ENCODE measurements at places on chromosomes 11 and 22.
A peak's percentile ranks its signal among the peaks of the same experiment; 100 is the strongest.

DNA sequence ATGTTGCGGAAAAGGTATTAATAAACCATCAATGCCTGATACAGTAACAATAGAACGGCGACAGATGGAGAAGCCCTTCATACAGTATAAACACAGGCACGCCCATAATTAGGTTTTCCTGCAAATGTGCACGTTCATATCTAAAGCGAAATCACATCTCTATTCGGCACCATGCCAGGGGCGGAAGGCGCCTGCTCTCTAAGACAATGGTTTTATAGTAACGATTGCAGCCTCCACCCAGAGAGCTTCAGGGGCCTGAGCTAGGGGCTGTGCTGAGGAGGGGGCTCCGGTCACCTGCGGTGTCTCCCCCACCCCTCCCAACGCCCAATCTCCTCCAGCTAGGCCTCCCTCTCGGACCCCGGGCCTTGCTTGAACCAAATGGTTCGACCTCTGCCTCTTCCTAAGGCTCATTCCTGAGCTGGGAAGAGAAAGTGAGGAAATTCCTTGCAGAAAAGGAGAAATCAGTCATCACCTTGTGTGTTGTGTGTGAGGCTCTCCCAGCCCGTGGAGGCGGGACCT lies 9.6 kb downstream of the KRTAP5-5 start:
- DNase-seq = no peak

DNA sequence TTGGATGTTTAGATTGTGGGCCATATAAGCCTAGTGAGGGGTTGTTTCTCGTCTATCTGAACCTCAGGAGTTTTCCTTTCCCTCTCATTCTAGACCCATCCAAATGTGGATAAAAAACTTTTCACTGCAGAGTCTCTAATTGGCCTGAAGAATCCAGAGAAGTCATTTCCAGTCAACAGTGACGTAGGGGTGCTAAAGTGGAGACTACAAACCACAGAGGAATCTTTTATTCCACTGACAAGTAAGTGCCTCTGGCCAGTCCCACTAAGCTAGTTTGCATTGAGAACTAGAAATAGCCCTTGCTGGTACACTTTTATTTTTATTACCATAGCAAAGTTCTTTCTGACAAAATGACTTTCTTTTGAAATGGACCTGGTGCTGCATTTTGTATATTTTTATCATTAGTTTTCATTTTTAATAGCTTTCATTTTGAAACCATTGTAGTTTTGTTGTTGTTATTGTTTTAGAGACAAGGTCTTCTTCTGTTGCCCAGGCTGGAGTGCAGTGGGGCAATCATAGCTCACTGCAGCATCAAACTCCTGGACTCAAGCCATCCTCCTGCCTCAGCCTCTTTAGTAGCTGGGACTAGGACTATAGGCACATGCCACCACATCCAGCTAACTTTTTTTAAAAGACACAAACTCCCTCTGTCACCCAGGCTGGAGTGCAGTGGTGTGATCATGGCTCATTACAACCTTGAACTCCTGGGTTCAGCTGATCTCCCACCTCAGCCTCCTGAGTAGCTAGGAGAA lies 14.6 kb upstream of the PHLDB1 start:
- no peak for DNase-seq

DNA sequence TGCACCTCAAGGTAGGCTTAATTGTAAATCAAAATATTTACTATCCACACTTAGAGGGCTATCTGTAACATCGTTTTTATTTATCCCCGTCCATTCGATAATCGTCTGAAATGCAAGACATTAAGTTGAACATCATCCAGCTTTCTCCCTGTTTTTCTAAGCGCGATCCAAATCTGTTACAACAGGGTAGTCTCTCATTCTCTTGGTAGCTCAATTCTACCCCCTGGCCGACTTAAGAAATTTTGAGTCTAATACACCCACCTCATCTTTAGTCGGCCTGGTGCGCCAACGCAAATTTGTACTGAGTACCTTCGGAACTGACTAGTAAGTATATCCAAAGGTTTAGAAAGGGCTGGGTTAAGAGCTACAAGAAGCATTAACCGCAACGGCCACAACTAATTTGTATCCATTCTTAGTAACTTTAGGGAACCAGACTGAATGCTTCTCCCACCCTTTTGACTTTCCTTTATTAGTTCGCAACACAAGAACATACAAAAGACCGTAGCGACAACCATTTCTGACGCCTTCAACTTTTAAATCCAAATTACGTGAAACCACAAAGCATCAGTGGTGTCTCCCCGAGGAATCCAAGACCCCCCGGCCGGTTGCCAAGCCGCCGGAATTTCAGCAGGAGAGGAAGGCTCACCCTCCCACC lies 1.0 kb upstream of the ZNF143 start:
- DNase-seq = peak; percentile 42

DNA sequence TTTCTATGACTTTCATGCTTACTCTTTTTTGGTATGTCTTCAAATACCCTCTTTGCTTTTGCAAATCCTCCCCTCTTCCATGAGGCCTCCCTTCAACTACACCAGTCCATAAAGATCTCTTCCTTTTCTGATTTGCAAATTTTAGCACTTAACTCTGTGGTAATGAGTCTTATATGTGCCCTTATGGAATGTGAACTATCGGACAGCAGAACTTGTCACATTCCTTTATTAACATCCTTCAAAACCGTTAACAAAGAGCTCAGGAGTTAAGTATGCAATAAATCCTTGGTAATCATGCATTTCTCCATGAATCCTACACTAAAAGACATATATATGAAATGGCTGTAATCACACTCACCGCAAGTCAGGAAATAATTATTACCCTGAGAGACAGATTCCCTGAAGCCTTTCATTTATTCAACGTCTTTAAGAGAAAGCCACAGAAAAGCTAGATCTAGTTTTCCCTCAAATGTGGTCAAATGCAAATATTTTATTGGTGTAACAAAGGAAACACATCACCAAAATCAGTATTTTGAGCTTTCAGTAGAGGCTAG lies 7.4 kb downstream of the CLNS1A start:
- DNase-seq = no peak

DNA sequence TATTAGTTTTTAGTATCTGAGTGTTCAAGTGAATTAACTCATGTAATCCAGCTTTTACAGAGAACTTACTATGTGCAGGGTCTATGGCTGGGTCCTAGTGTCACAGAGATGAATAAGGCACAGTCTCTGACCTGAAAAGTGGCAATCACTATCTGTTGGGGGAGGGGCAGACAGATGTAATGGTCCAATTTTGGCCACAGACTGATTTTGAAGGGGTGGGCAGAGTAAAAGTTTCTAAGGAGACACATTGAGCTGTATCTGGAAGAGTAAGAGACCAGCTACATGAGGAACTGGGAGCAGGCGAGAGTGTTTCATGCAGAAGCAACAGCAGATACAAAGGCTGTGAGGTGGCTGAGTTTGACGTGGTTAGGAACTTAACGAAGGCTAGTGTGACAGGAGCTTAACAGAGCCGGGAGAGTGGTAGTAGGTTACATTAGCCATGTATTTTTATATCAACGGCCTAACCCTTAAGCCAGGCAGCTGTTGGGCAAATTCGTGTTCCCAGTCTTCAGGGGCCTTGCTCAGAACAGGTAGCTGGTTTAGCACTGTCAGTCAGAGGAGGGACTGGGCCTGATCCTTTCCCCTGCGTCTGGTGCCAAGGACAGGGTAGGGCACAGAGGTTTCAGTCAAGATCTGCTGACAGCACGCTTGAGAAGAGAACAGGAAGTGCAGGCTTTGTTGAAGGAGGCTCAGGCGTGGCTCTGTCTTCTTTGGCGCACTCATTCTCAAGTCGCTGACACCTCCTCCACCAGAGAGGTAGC lies 1.4 kb upstream of the STIM1 start:
- DNase-seq = peak; percentile 47

DNA sequence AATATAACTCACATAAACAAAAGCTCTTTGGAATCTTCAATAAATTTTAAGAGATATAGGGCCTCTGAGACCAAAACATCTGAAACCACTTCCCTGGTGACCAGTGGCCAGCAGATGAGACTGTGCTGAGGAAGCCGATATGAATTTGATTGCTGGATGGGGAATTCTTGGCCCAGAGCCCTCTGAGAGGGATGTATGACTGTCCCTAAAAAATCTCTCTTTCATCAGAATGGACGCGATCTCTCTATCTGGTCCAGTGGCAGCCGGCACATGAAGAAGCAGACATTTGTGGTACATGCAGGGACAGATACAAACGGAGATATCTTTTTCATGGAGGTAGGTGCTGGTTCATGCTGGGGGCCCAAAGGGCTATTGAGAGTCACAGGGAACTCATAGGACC lies 37.5 kb downstream of the MYBPC3 start:
- DNase-seq = no peak

DNA sequence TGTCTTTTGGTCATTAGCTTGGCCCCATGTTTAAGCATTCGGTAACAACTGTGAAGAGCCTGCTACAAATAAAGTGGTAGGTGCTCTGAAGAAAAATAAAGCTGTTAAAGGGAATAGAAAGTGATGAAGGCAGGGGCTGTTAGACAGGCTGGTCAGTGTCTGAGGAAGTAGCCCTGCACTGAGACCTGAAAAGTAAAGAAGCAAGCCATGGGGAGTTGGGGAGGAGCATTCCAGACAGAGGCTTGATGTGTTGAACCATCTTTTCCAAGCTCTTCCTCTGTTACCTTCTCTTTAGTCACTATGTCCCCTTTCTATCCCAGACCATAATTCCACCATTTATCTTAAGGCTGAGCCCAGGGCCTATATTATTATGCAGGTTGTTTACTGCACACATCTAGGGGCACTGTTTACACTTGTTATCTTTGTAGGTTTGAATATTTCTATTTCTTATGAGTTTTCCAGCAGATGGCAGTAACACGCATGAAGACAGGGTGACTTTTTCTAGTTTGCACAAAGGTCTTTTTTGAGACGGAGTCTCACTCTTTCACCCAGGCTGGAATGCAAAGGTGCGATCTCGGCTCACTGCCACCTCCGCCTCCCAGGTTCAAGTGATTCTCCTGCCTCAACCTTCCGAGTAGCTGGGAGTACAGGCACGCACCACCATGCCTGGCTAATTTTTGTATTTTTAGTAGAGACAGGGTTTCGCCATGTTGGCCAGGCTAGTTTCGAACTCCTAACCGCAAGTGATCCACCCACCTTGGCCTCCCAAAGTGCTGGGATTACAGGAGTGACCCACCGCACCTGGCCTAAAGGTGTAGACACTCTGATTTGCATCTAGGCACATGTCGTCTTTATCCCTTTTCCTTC lies 23.0 kb downstream of the ZFTA start:
- peak; percentile 34 for DNase-seq

GRCh38 chr11:130997278-130997677 lies 81.0 kb upstream of the SNX19 start:
- DNase-seq = no peak

GRCh38 chr22:20748731-20749428 lies 25.0 kb upstream of the SERPIND1 start:
- no peak for DNase-seq

DNA sequence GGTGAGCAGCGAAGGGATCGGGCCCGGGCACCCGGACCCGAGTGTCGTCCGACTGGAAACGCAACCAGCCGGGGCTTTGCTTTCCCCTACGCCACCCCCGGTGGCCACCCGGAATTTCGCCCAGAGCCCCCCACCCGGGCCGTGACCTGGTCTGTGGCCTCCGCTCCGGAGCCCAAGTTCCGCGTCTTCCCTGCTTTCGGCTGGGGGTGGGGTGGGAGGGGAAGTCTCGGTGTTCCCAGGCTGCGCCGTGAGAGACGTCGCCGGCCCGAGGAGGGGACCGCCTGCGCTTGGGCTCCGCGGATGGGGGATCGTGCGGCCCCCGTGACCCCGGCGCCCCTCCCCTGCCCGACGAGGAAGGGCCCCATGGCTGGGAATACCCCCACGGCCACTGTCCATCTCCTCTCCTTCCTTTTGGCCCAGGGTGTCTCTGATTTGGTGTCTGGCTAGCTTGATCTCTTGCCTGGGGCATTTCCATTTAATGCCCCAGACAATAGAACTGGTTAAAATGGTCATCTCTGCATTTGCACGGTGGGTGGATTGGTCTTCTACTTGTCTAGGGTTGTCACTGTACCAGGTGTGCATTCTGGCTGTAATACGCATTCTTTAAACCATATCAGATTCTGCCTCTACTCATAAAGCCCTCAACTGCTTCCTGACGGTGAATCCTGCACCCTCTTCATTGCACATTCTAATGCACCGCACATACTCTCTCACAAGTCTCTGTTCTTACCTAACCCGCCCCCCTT lies 789 bp downstream of the SIK2 start:
- peak; percentile 19 for DNase-seq

GRCh38 chr11:46475051-46475925 lies 83.7 kb upstream of the CHRM4 start:
- DNase-seq = no peak

DNA sequence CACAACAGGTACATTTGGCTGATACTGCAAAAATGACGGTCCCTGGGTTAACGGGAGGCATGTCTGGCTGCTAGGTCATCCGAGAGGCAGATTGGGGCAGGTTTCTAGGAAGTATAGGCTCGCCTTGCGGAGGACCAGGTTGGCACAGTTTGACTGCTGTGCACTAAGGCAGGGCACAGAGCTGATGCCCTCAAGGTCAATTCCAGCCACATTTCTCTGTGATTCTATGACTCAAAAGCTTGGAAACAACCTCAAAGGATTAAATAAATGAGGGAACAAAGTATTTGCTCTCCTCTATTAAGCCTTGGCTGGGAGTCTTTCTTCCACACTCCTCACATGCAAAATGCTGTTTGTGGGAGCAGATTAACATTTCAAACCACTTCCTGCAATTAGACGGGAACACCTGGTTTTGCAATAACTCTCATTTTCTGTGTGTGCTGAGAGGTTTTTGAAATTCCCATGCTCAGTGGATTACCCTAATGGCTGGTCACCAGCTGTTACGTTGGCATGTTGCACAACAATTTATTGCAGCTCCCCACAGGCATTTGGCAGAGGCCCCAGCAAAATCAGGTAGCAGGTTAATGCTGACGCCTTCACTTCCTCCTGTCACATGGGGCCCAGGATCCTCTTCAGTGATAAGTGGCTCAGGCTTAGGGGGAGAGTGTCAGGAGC lies 61.0 kb upstream of the PLET1 start:
- peak; percentile 1 for DNase-seq

DNA sequence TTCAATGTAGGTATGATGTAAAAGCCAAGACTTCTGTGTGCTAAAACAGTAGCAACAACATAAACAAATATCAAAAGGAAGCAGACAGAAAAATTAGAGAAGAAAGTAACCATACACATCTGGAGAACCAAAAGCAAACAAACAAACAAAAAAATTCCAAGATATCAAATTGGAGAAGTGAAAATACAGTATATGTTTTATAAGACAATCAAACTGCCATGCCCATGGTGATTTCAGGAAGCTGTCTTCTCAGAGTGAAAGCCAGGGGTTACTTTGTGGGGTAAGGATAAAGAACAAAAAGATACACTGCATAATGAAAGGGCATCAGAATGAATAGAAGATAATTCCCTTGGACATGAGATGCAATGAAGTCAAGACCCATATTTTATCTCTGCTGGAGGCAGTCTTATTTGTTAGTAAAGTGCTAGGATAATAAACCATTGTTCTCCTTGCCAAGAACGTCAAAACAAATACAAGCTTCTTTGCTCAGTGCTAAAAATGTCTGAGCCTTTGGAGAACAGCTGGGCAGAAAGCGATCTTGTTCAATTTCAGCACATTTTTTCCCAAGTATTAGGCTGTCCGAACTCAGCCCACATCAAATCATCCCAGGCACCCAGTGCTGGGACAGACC lies 38.1 kb upstream of the LDLRAD3 start:
- DNase-seq = no peak

GRCh38 chr11:109960831-109961230 lies 132.4 kb upstream of the ZC3H12C start:
- DNase-seq = no peak

- DNase-seq = no peak
Observed at GRCh38 chr11:7830740-7831139, 34.0 kb upstream of the OR5P2 start.

GRCh38 chr11:18408558-18409291 lies 3.4 kb upstream of the LDHC start:
- no peak for DNase-seq

All from Kasumi-1 (cell line).